A549 treated with ZK216348 at 1 μM for 4 hours (cell line): ENCODE measurements at places on chromosomes 12 and 14. TPM values are rescaled to one million over a fixed set of nuclear protein-coding genes. Genes with fewer than 3 reads are reported as not detected.

Gene LRRC10
- not detected in 5 replicates for total RNA-seq

Gene PAPLN
- 4.3 to 7.5 TPM (median 6.7 TPM) in 5 replicates for total RNA-seq

Gene MYO1H
- not detected in 5 replicates for total RNA-seq

Gene SERPINA10
- not detected in 5 replicates for total RNA-seq
